ENCODE measurements at places on chromosomes 16 and 17.

DNA sequence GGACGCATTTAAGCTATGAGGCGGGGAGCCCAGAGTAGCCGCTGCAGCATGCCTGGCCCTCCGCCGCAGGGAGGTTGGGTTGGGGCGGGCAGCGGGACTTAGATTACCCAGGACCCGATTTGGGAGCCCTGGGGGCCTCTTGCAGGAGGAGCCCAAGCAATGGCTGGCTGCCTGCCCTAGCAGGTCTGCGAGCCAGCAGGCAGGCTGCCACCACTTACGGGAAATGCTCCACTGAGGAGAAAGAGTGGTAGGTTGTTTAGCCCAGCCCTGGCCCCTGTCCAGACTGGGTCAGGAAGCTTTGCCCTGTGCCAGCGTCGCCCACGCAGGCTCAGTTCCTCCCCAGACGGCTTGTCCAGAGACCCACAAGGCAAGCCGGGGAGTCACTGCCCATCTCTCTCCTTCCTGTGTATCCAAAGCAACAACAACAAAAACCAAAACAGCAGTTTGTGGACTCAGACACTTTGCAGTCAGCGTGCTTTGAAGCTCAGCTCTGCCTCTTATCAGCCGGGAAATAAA lies 10.3 kb upstream of the TVP23A start:
- peak; percentile 45 for DNase-seq

DNA sequence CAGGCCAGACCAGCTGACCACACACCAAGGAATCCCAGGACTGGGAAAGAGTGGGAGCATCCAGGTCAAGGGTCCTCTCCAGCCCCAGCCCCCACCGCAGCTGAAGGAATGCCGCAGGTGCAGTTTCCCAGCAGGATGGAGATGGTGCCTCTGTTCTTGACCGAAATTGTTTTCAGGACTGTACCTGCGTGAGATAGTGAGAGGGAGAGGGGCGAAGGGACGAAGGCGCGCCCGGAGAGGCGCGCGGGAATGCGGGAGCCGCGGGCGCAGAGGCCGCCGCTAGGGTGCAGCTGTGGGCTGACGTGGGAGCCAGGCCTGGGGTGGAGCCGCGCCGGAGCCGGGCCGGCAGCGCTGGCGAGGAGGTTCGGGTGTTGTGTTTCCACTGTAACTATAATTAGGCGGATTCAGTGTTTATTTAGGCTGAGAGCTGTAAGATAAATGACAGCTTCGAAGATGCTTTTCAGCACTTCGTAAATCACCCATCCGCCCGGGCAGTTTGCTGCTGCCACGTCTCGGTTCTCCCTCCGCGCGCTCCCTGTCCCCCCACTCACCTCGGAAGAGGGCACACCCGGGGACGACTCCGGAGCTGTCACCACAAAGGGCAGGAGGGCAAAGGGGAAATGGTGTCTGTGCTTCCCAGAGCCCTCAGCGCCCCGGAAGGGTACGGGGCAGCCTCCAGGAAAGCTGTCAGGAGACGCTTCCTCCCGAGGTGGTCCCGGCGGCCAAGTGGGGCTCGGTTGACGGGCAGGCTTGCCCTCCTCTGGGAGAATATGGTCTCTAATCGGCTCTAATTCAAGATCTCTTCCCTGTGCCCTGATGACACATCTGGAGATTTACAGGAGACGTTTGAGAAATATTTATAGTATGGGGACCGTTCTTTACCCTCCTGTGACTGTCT lies 38.2 kb downstream of the HOXB1 start:
- no peak for DNase-seq

DNA sequence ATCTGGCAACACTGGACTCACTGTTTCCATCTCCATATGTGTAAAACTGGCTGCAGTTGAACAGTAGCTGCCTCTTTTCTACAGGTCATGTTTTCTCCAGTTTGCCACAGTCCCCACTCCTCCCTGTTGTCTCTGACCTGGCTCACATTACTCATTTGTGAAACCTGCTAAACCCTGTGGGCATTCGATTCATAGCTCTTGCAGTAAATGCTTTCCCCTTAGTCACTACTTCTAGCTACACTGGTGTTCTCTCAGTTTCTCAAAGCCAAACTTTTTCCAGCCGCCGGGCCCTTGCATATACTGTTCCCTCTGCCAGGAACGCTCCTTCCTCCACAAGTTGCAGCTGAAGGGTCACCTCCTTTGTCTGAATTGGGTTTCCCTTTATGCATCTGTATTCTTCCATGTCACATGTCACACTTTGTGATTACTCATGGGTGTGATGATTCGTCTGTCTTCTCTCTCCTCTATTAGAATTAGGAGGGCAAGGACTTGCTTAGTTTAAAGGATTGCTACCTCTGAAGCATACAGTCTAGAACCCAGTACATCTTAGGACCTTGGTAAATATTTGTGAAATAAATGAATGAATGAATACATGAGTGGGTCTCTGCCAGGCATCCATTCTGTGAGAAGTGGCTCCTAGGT lies 15.0 kb upstream of the MT4 start:
- no peak for DNase-seq

- DNase-seq: peak; percentile 71
These were observed 13.5 kb downstream of the MPG start for GRCh38 chr16:91484-91883.

GRCh38 chr17:14211801-14212200 lies 24.9 kb downstream of the CDRT15 start:
- DNase-seq: no peak

DNA sequence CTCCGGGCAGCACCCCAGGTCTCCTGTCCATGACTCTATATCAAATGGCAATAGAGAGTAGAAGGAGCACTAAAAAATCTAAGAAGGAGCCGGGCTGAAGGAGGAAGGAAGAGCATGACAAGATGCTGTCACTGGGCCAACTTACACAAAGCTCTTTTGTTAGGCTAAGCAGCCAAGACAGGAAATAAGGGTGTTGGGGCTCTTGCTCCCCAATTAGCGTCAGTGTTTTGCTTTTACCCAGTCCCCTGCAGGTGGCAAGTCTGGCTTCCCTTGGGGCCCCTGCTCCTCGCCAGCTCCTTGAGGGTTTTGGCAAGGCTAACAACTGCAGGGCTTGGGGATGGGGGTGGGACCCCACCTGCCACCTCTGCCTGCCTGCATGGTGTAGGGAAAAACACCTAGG lies 120.5 kb downstream of the CCT6B start:
- no peak for DNase-seq

DNA sequence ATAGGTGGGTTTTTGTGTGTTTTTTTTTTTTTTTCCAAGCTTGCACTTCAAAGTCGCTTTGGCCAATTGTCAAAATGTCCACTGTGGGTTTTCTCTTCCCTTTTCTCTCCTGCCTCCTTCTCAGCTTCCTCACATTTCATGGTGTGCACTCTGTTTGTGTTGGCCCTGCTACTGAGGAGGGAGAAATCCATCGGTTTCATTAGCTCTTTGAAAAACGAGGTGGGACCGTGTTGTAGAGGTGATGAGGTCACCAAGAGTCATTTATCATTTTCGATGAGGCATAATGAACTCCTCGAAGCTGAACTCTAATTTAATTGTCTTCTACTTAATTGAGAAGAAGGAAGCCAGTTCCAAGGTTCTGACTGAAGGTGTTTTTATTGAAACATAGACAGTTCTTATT lies 174.4 kb upstream of the TOX3 start:
- DNase-seq: no peak

DNA sequence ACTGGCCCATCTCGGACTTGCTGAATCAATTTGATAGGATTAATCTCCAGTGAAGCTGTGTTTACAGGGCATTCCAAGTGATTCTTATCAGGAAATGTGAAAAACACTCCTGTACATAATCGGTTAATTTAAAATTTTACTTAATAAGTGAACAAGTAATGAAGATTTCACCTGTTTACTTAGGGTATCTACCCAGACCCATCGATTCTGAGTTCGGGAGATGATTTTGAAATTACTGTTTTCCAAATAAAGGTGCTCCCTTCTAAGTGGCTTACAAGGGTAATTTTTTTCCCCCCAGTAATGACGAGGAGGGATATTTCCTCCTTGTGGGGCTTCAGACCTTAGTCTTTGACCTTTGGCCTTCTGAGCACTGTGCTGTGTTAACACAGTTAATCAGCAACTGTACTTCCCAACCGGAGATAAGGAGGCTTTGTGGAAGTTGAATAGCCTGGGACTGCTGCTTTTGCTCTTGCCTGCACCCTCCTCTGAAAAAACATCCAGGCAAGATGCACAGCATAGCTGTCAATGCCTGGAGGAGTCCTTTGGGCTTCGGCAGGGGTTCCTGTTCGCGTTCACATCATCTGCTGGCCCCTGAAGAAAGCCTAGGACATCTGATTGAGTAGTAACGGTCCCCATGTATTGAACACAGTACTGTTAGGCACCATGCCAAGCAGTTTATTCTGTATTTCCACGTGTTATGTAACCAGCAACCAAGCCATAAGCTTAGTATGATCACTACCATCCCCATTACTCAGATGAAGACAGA lies 1.8 kb downstream of the FAHD1 start:
- DNase-seq: no peak

GRCh38 chr17:4625181-4625617 lies 16.3 kb downstream of the ALOX15 start:
- no peak for DNase-seq

DNA sequence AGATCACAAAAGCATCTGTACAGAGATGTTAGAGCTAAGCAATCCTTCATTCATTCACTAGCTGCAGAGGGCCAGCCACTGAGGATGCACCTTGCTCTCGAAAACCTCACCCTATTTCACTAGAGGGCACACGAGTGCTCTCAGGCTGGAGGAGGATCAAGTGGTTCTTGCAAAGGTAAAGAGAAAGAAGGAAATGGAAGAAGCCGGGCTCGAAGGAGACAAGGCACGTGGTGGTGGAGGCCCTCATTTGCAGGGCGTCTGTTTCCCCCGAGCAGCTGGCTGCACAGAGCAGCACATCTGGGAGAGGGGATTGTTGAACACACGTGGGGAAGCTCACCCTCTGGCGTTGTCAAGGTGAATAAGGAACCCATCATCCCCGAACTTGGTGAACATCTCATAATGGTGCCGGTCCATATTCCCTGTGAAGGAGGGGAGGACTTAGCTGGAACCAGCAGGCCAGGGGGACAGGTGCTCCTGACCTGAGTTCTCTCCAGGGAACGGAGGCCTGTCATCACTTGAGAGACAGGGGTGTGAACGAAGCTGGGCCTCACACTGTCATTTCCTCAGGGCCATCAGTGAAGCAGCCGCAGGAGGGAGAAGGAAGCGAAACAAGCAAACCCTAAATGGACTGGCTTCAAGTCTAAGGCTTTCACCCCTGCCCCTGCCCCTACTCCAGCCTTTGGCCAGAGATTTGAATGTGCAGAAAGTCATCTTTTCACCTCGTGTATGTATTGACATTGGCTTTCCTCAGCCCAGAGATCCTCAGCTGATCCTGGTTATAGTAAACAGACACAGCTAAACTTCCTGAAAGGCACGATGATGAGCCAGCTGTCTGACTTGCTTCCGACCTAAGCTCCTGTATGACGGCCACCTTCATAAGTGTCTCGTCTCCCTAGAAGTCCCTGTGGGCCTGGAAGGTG lies 27.6 kb downstream of the PRKAR1A start:
- DNase-seq: no peak

DNA sequence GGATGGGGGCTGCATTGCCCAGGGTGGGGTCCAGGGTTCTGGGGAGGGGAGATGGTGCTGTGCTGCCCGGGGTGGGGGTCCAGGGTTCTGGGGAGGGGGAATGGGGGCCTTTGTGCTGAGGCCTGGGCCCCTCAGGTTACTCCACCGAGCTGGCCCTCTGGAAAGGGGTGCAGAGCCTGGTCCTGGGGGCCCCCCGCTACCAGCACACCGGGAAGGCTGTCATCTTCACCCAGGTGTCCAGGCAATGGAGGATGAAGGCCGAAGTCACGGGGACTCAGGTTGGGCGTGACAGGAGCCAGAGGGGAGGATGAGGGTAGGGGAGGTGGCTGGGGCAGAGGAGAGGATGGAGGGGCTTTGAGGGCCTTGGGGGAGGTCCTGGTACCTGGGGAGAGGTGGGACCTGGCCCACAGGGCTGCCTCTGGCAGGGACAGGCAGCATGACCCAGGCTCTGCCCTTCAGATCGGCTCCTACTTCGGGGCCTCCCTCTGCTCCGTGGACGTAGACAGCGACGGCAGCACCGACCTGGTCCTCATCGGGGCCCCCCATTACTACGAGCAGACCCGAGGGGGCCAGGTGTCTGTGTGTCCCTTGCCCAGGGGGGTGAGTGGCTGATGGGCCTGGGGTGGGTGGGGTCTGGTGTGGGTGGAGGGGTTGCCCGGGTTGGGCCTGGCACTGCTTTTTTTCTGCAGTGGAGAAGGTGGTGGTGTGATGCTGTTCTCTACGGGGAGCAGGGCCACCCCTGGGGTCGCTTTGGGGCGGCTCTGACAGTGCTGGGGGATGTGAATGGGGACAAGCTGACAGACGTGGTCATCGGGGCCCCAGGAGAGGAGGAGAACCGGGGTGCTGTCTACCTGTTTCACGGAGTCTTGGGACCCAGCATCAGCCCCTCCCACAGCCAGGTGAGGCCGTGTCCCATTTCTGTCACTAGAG lies 7.8 kb downstream of the ITGAX start:
- DNase-seq: no peak

GRCh38 chr17:62049299-62049698 lies 15.8 kb downstream of the MED13 start:
- no peak for DNase-seq

DNA sequence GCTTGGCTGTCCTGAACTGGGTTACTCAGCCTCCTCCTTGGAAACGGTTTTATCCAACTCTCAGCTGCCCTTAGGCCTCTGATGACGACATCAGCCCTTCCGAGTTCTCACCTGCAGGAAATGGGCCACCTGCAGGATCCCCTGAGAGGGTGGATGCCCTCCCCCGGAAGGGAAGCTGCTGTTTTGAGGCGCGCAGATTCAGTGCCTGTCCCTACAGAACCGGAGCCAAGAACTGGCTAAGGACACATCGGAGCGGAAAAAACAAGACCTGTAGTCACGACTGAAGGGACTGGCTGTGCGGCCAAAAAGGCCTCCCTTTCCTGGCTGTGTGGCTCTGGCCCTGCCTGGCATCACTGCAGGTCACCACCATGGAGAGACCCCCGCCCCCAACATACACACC lies 11.7 kb upstream of the C16orf95 start:
- no peak for DNase-seq

- no peak for DNase-seq
These were observed 90.0 kb downstream of the FOXL1 start for GRCh38 chr16:86668136-86668910.

DNA sequence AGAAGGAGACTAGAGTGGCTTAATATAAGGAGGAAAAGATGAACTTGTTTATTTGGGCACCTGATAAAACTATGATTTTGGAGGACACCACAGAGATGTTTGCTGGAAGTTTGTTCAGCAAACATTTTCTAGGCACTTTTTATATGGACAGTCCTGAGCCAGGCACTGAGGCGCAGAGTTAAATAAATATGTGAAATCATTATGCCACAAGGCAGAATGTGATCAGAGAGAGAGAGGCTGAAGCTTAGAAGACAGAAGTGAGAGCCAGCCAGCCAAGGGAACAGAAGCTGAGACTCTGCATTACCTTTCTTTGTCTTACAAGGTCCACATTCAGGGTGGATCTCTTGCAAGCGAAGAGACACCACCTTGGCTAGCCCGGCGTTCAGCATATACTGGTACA lies 21.4 kb downstream of the GTF3C1 start:
- DNase-seq: no peak

- peak; percentile 50 for DNase-seq
These were observed 42.5 kb downstream of the MYH3 start for GRCh38 chr17:10614536-10615155.

Data from NCI-H1694 (cell line).